ENCODE measurements at places on chromosomes 13 and 19.
A peak's percentile ranks its signal among the peaks of the same experiment; 100 is the strongest.

GRCh38 chr19:14404312-14404711 is 14.8 kb downstream of the DDX39A start:
- DNase-seq, result no peak

- DNase-seq, result no peak
Measured at GRCh38 chr19:55075371-55075998, at the start of gene EPS8L1. TSS of gene EPS8L1 (plus strand) at chr19:55075869. CDS start at chr19:55076445, 576 bp downstream.

- DNase-seq, result no peak
Measured at GRCh38 chr13:27188239-27188638, 16.6 kb upstream of the USP12 start.

DNA sequence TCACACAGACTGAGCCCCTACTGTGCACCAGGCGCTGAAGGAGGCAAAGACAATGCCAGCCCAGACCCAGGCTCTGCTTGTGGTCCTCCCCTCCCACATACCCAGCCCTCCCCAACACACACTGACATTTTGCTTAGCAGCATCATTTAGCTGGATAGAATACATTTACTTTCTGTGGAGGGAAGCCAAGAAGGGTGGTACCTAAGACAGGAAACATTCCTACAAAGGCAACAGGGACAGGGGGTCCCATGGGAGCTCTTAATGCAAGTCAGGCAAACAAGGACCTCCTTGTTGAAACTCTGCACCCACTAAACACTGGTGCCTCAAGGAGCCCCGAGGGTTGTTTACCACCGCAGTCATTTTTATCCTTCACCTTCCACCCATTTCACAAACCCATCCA is 77.0 kb upstream of the ZNF507 start:
- DNase-seq, result no peak

DNA sequence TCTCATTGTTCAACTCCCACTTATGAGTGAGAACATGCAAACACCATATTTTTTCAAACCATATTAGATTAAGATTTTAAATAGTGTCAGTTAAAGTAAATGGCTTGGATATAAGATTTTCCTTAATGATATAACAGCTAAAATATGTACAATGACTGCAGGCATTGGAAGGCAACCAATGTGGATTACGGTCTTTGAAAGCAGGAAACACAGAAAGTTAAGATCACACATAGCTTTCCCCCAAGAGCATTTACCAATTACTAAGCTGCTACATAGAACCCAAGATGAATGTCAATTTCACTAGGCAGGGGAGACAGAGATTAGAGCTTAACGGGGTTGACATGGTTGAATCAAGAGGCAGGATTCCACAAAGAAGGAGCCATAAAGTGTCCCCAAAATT is 173.2 kb upstream of the TRPC4 start:
- DNase-seq, result peak; percentile 14

- DNase-seq, result no peak
Measured at GRCh38 chr13:73212482-73212881, 153.7 kb downstream of the KLF5 start.

DNA sequence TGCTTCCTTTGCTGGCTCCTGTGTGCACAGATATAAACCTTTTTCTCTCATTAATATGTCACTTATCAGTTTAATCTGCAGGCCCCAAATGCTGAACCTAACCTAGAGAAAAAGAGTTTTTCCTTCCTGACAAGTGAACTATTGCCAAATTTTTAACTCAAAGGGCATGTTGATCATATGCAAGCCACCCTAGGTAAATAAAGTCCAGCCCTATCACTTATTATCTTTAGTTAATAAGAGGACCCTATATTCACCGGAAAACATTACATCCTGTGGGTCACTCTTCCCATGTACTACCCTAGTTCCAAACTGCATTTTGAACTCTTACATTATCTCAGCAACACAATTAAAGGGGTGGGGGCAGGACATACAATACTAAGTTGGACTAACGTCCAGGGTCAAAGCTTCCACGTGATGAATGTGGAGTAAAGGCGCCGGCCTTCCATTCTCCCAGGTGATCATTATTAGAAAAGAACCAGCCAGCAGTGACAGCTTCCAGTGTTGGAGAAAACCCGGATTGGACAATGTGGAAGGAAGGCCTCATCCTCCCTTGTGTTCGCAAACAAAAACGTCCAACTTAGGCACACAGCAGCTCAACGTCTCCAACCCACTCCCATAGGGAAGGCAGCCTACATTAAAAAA is 86.6 kb downstream of the STK24 start:
- DNase-seq, result no peak

DNA sequence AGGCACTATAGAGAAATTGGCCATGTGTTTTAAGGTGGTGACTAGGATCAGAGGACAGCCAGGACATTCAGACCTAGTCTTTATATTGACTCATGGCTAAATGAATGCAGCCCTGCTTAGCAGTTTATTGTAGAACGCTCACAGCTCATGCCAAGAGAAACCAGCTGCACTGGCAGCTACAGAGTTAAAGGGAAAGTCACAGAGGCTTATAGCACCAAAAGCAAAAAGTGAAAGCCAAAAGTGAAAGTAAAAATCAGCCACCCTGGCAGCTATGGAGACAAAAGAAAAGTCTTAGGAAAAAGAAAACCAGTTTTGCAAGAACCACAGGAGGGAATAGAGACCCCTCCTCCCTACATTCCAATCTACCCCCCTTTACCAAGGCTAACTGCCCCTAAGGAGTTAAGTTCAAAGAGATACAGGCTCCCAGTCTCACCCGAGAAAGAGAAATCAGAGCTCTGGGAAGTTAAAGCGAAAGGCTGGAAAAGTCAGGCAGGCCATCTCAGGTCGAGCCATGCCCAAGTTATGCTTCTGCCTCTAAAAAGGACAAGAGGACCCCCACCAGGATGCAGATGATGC is 99.0 kb downstream of the ZNF429 start:
- DNase-seq, result peak; percentile 47

GRCh38 chr19:15210323-15210781 is 9.6 kb upstream of the NOTCH3 start:
- peak; percentile 97 for DNase-seq

DNA sequence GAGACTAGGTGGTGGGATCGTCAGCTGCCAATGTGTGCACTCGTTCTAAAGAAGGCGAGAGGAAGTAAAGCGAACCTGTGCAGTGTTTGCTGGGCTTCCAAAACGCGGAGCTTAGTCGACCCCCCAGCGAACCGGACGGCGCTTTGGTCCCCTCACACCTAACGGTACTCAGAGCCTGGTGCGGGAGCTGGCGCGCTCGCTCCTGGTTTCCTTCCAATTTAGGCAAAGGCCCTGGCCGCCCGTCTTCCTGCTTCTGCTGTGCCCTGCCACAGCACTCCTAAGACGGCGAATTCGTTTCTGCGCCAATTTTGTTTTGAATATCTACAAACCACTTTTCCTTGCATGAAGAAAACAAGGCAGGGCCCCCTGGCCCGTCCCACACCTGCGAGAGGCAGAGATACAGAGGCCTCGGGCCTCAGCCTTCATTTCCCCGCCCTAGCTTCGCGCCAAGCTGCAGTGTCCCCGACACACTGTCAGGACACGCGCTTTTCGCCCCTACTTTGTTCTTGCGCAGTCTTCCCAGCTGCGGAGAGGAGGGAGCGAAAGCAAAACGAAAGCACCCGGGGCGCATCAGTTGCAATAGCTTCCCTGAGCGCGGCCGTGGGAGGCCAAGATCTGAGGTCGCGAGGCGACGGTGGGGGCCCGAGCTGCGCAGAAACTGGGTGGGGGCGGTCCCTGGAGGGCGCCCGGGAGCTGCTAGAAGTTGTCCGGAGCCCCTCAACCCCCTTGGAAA is 111.9 kb downstream of the KCNRG start:
- peak; percentile 59 for DNase-seq

DNA sequence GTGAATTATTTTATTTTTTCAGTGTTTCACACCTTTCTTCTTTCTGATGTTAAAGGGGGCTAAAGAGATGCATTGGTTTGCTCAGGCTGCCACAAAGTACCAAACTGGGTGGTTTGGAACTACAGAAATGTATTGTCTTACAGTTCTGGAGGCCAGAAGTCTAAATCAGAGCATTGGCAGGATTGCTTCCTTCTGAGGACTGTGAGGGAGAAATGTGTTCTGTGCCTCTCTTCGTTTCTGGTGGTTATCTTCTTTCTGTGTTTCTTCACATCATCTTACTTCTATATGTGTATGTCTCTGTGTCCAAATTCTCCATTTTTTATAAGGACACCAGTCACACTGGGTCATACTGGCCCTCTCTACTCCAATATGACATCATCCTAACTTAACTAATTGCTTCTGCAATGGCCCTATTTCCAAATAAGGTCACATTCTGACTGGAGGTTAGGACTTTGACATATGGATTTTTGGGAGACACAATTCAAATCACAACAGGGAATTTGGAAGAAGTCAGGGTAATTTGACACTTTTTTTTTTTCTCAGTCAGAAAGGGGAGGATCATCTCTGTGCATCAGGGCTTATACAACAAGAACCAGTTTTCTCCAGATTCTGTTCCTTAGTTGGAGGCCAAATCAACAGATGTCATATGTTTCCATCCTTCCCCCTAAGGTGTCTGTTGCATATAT is 188.2 kb downstream of the KCNRG start:
- DNase-seq, result no peak

DNA sequence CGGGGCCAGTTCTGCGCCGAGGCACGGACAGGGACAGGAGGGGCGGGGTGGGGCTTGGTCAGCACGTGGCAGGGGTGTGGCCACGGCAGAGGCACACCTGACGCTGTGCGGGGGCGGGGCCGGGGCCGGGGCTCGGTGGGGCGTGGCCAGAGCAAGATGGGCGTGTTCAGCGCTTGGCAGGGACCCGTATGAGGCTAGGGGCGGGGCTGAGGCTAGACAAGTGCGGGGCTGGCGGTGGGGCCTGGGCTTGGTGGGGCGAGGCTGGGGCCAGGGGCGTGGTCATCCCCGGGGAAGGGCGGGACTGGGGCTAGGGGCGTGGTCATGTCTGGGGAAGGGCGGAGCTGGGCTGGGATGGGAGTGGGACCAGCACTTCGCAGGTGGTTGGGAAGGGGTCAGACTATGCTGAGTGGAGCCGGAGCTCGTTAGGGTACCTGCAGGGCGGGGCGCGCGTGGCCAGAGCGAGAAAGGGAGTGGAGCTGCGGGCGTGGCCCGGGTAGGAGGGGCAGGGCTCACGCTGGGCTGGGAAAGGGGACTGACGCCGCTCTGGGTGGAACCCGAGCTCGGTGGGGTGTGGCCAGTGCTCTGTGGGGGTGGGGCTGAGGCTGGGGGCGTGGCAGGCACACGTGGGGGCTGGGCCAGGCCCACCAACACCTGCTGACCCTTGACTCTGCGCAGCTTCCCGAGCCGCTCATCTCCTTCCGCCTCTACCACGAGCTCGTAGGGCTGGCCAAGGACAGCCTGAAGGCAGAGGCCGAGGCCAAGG is 12.8 kb downstream of the POLR2E start:
- peak; percentile 52 for DNase-seq

DNA sequence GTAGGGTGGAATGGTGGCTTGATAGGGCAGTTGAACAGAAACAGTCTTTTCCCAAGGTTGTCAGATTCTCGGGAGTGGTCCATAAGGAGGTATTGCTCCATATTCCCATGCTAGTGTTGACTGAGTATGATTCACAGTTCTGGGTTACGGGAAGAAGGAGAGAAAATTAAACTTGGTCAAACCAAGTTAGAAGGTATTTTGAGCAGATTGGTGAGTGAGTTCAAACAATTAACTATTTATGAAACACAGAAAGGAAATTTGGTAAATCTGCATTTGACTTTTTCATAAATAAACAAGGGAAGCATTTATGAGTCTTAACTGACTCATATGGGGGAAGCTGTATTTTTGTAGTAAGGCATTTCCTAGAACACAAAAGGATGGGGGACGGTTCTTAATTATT is 2419.4 kb downstream of the PCDH9 start:
- DNase-seq, result peak; percentile 20

DNA sequence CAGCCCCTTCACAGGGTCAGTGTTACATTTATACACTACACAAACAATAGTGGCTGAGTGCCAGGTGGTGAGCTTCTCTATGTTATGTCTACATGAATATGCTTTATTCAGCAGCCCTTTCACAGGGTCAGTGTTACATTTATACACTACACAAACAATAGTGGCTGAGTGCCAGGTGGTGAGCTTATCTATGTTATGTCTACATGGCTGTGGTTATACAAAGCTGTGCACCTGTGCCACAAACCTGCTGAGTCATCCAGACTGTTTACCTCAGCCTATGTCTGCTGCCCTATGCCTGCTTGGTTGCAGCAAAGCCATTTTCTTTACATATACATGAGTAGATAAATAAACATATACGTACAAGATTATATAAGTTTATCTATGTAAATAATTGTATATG is 76.5 kb downstream of the ZNF726 start:
- DNase-seq, result peak; percentile 68

DNA sequence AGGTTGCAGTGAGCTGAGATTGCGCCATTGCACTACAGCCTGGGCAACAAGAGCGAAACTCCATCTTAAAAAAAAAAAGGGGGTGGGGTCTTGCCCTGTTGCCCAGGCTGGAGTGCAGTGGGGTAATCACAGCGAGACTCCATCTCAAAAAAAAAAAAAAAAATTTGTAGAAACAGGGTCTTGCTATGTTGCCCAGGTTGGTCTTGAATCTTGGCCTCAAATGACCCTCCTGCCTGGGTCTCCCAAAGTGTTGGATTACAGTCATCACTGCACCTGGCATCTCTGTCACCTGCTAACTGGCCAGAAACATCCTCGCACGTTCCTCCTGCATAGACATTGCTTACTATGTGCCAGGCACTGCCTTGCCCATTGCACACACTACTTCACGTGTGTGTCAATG is 14.1 kb downstream of the RCN3 start:
- no peak for DNase-seq

DNA sequence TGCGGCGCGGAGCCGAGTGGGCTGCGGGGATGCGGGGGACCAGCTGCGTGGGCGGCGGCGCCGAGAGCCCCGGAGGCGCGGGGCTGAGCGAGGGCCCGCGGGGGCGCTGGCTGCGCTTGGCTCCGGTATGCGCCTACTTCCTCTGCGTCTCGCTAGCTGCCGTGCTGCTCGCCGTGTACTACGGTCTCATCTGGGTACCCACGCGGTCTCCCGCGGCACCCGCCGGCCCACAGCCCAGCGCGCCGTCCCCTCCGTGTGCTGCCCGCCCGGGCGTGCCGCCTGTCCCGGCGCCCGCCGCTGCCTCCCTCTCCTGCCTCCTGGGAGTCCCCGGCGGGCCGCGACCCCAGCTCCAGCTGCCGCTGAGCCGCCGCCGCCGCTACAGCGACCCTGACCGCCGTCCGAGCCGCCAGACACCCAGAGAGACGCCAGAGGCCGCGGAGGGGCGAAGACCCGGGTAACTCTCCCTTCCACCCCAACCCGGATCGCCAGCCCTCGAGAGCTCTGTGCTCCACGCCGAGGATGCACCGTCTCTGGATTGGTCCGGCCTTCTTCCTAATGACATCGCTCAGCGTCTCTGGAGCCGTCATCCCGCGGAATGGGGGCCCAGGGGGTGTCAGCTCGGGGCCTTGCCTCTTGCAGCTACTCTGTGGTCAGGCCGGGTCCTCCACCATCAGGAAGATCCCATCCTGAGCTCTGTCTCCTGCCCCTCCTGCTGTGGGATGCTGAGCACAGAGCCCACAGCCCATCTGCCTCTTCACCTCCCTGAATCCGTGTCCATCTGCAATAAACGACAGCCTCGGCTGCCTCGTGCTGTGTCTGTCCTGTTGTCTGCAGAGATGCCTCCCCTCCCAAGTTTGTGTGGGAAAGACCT is 441 bp downstream of the INAFM1 start:
- DNase-seq, result peak; percentile 31

GRCh38 chr13:94946039-94946438 is 233.7 kb upstream of the SOX21 start:
- DNase-seq, result no peak
